ENCODE measurements at places on chromosomes 3 and 15.

- DNase-seq = no peak
These were observed 184.6 kb downstream of the GOLGA6L6 start for GRCh38 chr15:20356911-20357480.

DNA sequence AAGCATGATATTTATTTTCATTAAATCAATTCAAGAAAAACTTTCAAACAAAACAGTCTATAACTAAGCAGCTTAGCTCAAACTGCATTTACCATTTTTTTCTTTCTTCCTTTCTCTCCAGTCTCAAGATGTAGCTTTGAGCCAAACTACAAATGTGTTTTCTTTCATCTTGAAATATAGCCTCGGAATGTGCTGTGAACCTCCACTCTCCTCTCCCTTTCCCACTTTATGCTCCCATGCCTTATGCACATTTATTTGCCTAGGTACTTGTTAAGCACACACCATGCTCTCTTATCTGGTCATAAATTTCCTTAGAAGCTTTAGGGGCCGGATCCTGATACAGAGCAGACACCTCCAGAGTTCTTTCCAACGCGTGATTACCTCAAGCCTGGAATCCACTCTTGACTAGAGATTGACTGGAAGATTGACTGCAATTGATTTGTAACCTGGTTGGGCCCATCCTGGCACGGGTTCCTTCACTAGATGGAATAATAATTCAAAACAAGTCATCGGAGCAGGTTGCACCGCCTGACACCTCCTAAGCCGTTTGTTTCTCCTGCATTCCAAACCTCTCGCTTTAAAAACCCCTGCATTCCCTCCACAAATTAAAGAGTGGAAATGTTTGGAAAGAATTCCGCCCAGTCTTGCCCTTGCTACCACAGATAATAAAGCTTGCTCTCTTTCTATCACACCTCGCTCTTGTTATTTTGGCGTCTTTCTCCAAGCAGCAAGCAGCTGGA lies 344.7 kb downstream of the CHL1 start:
- DNase-seq = no peak

- DNase-seq = no peak
These were observed 219.8 kb downstream of the FMN1 start for GRCh38 chr15:32974691-32975090.

DNA sequence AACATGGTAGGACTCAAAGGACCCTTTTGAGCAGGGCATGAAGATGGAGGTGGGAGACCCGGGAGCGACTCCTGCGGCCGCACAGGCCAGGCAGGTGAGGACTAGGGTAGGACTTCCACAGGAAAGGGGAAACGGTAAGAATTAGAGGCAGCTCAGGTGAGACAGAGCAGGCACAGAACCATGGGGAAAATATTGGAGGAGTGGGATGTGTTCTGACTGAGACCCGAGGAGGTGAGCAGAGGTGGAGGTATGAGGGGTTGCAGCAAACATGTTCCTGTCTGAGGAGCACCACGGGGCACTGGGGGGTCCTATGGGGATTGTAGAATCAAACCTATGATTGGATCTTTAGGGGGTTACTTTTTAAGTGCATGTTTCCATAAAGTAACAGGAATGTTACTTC lies 1.4 kb upstream of the ISG20 start:
- DNase-seq = no peak

- no peak for DNase-seq
These were observed 6.6 kb upstream of the SOX2 start for GRCh38 chr3:181705086-181705480.

DNA sequence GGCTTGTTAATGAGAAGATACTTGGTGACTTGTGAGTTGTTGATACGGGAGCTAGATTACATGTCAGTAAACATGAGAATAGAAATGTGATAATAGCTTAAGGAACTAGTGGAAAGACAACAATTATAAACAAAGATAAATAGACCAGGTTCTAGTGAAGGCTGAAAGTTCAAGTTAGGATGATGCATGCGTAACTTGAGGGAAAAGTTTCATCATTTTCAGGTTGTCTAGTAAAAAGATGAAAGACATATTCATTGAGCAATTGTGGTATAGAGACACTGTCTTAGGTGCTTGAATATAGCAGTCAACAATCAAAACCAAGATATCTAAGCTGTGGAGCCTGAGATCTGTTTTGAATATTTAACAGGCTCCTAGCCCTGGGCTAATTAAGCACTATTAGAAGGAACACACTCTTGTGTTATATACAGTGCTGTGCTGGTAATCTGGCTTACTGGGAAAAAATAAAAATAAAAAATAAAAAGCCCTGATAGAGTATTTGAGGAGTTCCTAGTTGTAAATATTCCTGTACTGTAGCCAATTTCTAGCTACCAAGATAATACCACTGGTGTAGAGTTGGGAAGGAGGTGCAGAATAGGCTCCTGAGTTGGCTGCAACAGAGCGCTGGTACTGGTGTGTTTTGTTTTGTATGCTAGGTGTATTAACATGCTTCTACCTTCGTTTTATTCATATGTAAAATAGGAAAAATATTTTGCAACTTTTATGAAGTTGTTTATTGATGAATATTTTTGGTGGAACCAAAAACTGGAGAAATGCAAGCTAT lies 68.5 kb downstream of the NLGN1 start:
- DNase-seq = no peak

- no peak for DNase-seq
These were observed 8.7 kb upstream of the P2RY12 start for GRCh38 chr3:151393146-151393830.

DNA sequence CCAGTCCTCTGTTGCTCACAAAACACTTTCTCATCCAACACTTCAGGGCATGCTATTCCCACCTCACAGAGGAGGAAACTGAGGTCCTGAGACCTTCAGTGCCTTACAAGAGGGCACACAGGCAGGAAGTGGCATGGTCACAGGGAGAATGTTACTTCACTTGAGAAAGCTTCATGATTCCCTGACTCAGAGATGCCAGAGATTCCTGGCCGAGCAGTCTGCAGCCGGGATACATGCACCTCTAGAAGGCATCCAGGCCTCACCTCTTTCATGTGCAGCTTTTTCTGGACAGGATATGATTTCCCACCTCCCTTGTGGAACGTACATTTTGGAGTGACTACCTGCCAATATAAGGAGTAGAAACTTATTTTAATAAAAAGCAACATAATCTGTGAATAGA lies 2.8 kb upstream of the SST start:
- DNase-seq = no peak

DNA sequence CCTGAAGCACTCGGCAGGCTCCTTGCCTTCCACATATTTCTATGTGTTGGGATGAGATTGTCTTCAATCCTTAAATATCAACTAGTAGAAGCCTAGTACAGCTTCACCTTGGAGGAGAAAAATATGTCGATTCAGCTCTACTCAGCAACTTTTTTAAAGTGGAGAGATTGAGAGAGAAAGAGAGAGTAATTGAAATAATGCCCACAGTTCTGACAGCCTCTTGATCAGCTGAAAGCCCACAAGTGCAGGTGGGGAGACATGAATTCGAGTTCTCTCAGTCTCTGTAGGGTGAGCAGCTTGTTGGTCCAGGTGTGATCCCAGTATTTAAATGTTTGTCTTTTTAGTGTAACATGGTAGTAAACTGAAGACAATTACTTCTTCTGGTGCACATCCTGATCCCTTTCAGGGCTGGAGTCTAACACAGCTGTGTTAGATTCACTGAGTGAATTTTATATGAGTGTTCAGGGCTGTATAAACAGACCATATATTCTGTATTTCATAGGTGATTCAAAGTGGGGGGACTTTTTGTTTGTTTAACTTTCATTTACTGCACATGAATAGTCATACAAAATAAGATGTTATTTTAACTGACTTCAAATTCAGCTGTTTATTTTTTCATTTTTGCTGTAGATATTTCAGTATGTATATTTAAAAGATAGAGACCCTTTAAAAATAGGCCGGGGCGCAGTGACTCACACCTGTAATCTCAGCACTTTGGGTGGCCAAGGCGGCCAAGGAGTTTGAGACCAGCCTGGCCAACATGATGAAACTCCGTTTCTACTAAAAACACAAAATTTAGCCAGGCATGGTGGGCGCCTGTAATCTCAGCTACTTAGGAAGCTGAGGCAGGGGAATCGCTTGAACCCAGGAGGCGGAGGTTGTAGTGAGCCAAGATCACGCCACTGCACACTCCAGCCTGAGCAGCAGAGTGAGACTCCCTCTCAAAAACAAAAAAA lies 64.0 kb downstream of the ST6GAL1 start:
- DNase-seq = no peak

DNA sequence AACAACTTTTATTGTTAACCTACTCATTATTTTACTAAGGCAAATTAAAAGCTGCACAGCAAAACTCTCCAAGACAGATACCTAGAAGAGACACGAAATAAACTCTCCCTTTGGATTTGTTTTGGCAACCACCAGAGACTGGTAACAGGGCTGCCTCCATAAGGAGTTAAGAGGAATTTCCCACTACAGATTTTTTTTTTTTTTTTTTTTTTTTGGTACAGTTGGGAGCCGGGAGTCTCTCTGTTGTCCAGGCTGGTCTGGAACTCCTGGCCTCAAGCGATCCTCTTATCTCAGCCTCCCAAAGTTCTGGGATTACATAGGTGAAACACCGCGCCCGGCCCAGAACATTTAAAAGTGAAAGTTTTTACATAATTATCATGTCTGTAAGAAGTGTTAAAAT lies 73.6 kb upstream of the VGLL4 start:
- DNase-seq = no peak

DNA sequence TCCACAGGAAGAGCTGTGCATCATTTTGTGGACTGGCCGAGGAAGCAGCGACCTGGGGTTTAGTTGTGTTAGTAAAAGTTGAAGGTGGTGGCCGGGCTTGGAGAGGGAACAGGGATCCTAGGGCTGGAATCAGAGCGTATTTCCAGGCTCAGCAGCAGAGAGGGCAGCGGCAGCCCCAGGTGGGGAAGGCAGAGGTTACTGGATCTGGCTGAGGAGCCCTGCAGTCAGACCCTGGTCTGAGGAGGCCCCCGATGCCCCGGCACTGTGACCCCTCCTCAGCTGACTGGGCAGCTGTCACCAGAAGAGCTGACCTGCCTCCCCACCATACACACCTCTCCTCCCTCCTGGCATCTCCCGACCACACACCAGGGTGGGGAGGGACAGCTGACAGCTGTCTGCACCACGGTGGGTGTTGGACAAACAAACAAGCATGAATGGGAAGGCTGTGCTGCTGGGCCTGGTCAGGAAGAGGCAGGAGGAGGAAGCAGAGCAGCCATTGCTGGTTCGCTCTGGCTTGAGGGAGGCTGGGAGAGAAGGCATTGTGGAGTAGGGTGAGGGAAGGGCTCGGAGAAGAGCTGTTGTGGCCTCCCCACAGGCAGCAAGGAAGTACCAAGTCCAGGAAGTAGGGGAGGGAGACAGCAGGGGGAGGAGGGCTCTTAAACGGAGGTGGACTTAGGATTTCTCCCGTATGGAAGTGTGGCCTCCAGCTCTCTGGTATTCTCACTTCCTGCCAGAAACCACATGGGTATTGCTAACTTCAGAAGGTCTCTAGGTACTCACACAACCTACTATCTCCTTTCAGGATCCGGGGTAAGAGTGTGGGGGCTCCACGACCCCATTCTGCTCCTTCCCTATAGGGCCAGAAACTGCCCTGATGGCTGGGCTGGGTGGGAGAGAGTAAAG lies 49.5 kb upstream of the HACD2 start:
- DNase-seq = no peak

- DNase-seq = no peak
These were observed 36.3 kb upstream of the TPM1 start for GRCh38 chr15:63006032-63006878.

GRCh38 chr3:169278667-169279066 lies 384.8 kb downstream of the MECOM start:
- no peak for DNase-seq

- DNase-seq = no peak
These were observed 1113.2 kb downstream of the IGSF11 start for GRCh38 chr3:117921411-117921810.

GRCh38 chr3:144051211-144051610 lies 79.6 kb downstream of the DIPK2A start:
- no peak for DNase-seq

GRCh38 chr3:173135059-173135458 lies 6.0 kb downstream of the SPATA16 start:
- no peak for DNase-seq

DNA sequence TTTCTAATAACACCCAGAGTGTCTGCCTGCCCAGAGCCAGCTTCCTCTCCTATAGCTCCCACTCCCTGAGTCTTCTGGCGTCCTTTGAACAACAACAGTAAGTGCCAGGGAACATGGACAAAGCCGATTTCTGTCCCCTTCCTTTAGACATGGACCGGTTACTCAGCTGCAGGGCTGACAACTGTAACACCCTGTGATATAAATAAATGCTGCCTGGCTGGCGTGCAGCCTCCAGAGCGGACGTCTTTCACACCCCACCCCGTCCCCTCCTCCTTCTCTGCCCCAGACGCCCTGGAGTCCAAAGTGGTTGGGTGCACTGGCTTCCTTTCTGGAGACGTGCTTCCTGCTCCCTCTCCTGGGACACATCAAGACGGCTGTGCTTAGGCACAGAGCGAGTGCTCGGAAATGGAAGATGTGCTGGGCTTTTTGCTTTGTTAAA lies 281.9 kb upstream of the LRRFIP2 start:
- DNase-seq = no peak

DNA sequence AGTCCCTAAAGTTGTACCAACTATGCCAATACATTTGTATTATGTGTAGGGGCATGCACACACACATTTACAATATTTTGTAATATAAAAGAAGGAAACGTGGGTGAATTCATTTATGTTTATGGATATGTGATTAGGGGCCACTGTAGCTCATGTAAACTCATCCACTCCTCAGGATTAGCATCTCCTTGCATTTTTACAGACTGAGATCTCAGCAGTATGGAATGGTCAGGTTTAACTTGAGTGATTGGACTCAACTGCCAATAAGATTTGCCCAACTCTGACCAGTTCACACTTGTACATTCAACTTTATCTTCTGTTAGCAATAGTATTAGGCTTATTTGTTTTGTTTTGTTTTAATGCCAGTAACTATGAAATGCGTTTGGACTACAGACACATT lies 36.5 kb downstream of the PSMD6 start:
- no peak for DNase-seq

DNA sequence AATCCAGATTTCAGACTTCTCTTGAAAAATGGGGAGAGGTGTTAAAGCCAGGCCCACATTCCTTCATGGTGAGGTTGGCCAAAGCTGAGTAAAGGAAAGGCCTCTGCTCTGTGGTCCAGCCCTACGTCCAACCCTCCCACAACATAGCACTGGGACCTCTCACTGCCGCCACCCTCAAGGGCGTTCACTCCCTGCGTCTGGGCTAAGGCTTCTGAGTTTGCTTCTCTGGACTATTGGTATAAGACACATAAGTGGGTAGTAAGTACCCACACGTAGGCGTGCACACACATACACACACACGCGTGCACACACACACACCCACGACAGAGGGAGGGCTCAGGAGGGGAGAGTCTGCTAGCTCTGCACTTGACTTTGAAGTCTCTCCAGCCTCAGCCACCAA lies 80.2 kb upstream of the PXYLP1 start:
- no peak for DNase-seq

Data from stimulated activated CD8-positive, alpha-beta memory T cell treated with anti-CD3 and anti-CD28 coated beads, Interleukin-4, amount 100 ng/mL, for 4 hours (primary cell).